Stimulated activated CD4-positive, alpha-beta T cell treated with anti-CD3 and anti-CD28 coated beads, Interleukin-4, amount 100 ng/mL, for 1 hour (primary cell): ENCODE measurements at places on chromosomes 5 and 9.

DNA sequence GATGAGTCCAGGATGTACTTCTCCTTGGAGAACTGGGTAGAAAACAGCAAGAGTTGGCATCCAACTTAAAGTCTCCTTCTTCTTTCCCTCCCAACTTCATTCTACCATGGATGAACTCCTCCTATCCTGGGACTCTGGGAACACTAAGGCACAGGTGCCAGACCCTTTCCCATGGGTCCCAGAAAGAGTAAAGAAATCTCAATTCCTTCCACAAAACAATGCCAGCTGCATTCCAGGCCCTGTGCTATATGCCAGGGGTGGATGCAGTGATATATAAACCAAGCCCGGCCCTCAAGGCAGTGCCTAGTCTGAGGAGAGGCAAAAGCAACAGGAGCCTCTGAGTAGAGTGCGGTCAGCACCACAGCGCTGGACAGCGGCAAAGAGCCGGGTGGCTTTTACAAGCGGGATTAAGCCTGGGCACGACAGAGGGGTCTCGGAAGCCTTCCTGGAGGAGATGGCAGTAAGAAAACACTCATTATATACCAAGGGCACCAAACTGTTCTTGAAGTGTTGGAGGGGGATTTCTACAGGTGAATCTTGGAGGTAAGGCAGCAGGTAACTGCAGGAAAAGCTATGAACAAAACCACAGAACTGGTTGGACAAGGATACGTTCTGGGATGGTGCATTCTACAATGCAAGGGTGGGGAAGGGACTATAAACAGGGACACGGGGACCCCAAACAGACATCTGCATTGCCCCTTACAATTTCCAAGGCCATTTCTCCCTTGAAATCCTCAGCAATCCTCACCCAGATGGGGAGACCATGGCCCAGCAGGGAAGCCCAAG is 16.4 kb upstream of the TOR2A start:
- DNase-seq: no peak

GRCh38 chr9:113246928-113247327 is 25.6 kb downstream of the SLC31A1 start:
- DNase-seq: no peak

- no peak for DNase-seq
Observed at GRCh38 chr5:172853355-172853975, 19.4 kb downstream of the ERGIC1 start.

- no peak for DNase-seq
Observed at GRCh38 chr9:133237035-133237731, 28.1 kb upstream of the OBP2B start.

GRCh38 chr5:139403418-139403786 is 487 bp downstream of the SPATA24 start:
- DNase-seq: no peak

DNA sequence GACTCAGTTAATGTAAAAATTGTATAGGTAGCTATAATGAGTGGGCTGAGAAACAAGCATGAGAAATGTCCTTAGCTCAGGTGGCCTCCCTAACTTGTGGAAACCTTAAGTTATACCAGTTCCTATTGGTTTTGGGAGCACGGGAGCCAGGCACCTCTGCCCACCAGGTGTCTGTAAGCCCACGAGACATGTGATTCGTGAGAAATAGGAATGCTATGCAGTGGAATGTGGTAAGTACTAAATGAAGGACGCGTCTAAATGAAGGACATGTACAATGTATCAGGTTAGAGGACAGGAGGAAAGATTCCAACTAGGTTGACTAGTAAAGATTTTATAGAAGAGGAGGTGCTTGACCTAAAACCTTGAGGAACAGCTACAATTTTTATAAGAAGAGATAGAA is 46.0 kb upstream of the F2RL2 start:
- DNase-seq: no peak

- DNase-seq: no peak
Observed at GRCh38 chr9:114015607-114016006, 62.5 kb downstream of the AMBP start.

GRCh38 chr5:62206150-62206829 is 99.7 kb upstream of the KIF2A start:
- no peak for DNase-seq

- DNase-seq: no peak
Observed at GRCh38 chr5:145969714-145970092, 33.3 kb downstream of the SH3RF2 start.

DNA sequence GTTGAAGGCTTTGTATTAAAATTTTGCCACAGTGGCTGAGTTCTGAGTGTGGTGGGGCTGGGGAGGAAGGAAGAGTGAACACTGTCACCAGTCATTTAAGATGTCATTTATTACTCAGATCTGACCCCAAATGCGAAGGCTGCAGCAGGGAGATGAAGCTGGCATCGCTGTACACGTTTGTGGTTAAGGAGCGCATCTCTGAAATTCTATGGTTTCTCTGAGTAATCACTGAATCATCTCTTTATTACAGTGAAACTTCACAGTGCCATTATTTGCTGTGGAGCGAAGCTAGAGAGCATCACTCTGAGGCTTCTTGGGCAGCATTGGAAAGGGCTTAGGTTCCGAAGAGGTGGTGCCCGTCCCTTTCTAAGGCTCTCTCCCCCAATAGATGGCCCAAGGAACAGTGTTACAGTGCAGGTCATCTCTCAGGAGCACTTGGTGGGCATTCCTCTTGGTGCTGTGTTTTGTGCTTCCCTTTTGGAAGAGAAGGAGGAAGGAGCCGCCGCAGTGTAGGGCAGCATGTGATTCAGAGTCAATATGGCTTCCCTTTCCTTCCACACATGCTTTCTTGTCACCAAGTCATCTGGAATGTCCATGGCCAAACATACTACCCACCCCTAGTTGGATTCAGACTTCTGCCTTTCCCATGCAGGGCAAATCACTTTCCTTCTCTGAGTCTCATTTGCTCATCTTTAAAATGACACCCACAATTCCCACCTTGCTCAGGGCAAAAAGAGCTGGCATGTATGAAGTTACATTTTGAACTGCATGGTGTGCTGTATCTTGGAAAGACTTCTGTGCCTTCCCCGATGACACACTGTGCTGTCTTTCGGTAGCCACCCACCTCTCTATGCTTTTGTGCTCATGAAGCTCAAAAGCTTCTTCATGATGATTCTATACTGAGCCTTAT is 9.3 kb upstream of the TEX48 start:
- DNase-seq: peak; percentile 61

GRCh38 chr9:114516913-114517312 is 11.6 kb upstream of the WHRN start:
- DNase-seq: no peak

GRCh38 chr5:102638912-102639652 is 116.0 kb upstream of the PAM start:
- DNase-seq: no peak

- no peak for DNase-seq
Observed at GRCh38 chr5:91332267-91333045, 50.7 kb downstream of the ARRDC3 start.

DNA sequence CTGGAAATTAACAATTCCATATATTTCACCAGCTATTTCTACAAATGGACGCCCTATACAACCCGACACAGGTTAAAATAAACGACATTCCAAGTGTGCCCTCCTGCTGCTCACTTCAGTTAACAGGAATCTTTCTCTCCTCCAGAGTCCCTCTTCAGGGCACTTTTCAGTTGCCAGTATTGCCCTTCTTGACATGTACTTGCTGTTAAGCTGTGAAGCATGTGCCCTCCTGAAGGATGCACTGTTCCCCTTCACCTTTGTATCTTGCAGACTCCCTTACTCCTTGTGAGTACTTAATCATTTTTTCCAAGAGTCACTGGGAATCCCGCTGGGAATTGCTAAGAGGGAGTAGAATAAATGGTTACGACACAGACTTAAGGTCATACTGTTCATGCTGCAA is 364.1 kb downstream of the CTNND2 start:
- no peak for DNase-seq

DNA sequence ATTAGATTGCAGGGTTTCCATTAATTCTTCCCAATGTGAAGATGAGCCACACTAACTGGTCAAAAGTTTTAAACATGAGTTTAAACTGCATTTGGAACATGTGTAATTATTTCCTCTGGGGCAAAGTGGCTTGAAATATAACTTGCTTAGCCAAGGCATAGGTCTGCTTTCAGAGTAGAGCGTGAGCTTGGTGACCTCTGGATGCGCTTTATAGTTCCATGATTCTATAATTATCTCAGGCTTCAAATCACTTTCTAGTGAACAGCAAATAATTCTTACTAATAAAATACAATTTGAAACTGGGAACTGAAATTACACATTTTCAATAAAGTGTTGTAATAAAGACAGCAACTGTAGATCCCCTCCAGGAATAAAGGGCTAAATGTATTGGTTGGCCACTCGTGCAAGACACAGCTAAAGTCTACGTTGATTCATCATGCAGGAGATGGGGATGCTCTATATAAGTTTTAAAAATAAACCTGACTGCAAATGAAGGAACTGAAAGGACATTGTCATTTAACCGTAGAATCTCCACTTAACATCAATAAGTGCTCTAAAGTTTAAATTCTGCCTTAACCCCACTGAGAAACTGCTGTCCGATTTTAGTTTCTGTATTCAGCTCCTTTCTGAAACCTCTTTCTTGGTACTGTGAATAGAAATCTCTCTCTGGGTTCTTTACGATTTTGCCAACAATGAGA is 460.0 kb downstream of the PSAT1 start:
- no peak for DNase-seq

DNA sequence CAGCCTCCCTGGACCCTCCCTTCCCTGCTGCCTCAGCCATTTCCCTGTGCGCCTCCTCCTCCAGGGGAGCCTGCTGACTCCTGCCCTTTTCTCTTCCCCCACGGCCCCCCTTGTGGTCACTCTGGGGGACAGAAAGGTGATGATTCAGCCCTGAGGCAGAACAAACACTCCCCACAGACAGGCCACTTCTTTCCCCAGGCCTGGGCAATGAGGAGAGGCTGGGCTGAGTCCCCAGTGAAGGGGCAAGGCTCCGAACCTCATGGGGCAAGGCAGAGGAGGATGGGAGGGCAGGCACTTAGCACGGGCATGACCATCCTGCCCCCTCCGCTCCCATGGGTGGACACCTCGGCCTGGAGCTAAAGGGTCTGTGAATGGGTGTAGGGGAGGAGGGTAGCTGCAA is 21.0 kb downstream of the CSF1R start:
- DNase-seq: no peak

DNA sequence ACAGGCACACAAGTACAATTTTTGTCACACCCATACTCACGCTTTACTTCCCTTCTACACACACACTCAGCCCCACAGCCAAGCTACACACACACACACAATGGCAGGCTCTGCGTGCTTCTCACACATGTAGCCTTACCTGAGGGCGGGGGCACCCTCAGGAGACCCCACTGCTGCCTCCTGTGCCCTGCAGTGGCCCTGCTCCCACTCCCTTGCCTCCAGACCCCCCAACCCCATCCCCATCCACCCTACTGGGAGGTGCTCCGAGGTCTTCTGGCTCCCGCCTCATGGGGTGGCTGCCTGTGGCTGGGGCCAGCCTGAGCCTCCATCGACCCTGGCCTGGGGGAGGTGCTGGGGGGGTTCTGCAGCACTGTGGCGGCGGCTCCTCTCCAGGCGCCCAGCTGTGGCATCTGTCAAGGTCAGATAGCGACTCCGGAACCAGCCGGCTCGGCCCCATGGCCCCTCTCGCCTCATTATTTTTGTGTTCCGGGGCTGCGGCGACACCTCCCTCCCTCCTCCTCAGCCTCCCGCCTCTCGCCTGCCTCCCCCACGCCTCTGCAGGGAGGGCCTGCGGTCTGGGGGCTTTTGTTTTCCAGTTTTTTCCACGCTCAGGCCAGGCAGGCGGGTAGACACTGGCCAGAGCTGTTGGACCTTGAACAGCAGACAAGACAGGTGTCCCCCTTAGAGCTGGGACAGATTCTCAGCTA is 21.7 kb downstream of the CXXC5 start:
- DNase-seq: no peak

- no peak for DNase-seq
Observed at GRCh38 chr5:65077653-65078052, 308.9 kb downstream of the CWC27 start.

DNA sequence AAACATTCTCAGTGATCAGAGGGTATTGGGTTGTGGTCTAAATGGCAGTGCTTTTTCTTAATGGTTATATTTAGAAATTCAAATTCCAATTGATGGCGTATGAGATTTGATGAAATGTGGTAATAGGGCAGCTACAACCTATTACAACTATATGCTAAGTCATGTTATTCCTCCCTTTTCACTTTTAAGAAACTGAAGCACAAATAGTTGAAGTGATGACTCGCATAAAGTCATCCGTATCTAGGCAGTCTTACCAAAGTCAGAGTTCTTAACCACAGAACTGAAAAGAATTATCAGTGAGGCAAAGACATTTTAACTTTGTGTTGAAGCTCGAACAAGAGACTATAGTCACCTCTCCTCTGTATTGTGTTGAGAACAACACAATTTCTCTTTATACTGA is 28.2 kb downstream of the C9orf152 start:
- DNase-seq: no peak

GRCh38 chr9:107243742-107244141 is 39.3 kb upstream of the RAD23B start:
- peak; percentile 23 for DNase-seq

DNA sequence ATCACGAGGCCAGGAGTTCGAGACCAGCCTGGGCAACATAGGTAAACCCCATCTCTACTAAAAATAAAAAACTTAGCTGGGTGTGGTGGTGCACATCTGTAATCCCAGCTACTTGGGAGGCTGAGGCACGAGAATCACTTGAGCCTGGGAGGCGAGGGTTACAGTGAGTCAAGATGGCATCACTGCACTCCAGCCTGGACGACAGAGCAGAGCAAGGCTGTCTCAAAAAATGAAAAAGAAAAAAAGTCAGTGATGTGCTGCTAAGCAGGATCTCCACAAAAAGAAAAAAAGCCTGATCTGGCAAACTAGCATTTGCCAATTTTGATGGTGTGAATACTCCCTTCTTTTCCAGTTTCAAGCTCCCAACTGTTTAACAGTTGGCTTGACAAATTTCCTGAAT is 21.9 kb downstream of the F2R start:
- DNase-seq: no peak

DNA sequence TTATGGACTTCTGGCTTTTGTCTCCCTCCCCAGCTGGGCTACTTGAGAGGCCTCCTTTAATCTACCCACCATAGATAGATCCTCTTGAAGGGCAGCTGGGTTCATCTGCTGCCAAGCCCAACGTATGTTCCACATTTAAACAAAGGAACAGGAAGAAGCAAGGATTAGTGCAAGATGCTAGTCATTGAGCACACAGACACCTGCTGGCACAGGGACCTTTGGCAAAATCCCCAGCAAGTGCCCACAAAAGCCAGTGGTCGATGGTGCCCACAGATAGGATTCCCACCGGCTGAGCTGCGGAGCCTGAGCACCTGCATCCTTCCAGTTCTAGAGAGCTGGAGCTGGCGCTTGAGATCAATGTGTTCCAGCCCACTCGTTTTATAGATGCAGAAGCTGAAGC is 57.7 kb upstream of the SHB start:
- DNase-seq: no peak
